Fibroblast of mammary gland (primary cell): ENCODE measurements at places on chromosomes 2 and 18.

DNA sequence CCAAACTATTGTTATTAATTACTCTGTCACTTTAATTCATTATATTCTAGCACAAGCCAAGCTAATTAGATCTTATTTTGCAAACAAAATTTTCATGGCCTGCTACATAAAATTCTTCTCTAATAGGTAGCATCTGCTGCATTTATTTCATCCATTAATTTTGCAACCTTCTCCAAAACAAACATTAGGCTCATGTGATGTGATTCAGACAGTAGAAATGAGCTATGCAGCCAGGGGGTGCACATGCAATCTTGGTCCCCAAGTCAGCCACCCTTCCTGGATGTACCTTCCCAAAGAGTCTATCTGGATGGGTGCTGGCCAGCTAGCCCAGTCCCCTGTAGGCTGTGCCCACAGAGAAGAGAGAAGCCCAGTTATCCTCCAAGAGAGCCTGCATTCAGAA is 242.1 kb upstream of the OSR1 start:
- peak; percentile 60 for DNase-seq

- no peak for DNase-seq
Measured at GRCh38 chr18:58586269-58586668, 42.6 kb downstream of the ALPK2 start.

DNA sequence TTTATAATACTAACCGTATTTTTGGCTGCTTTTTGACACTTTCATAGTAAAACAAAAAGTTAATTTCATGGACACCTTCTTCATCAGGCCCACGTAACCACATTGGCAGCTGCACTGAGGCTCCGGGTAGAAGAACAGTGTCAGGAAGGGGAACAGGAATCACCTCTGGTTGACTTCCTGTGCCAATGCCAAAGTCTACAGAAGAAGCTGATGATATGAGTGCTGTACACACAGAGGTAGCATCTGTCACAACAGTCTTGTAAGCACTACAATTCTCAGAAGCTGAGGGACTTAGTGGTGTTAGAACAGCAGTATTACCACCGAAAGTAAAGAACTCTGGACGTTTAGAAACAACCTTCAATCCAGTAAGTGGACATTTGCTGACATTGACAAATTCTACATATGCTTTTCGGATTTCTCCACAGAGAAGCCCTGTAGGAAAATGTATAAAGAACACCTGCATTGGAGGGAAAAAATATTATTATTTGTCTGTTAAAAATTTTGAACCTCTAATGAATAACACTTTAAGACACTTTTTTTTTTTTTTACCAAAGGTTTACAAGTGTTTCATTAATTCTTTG is 85.3 kb downstream of the TRAPPC8 start:
- DNase-seq = no peak

DNA sequence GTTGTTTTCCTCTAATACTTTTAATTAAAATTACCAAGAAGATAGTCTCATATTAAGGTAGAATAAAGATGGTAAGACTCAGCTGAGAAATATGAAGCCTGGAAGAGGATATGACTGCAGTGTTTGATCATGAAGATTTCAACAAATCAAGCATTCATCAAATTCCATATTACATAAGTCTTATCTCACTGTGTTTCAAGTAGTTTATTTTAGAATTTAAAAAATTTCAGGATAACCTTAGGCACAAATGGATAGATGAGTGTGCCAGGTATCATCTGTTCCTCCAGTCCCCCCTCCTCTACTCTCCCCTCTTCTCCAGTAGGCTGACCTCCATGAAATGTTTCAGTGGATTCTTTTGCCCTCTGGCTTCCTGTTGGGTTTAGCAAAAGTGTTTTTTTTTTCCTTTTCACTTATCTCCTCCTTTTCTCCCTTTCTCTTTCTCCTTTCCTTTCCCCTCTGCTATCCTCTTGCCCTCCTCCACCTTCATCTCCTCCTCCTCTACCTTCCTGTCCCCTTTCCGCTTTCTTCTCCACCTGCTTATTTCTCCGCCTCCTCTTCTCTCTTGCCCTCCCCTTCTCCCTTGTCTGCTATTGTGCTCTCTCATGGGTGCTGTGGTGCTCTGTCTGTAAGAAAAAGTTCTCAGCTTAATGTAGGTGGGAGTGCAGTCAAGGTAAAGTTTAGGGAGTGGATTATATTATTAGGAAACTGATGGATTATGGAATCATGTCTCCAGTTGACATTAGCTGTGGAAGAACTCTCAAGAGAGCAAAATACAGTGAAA is 72.8 kb downstream of the ABI2 start:
- no peak for DNase-seq

GRCh38 chr18:11322006-11322405 is 172.6 kb upstream of the PIEZO2 start:
- peak; percentile 41 for DNase-seq

GRCh38 chr2:48277153-48277552 is 252.8 kb upstream of the STON1 start:
- DNase-seq = no peak

- no peak for DNase-seq
Measured at GRCh38 chr18:62300359-62300963, 24.6 kb upstream of the TNFRSF11A start.

DNA sequence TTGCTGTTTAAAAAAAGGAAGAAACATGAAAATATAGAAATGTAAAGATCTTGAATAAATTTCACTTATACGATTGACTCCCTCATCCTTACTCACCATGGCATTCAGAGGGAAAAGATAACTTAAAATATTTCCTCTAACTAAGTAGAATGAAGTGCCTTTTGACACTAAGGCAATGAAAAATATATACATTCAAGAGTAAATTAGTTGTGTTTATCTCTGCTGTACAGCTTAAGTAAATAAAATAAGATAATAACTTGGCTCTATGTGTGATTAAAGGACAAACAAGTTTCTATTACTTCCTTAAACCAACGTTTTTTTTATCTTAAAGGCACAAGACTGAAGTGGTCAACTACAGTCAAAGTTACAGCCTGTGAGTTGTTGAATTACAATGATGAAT is 142.3 kb upstream of the LRRTM4 start:
- no peak for DNase-seq

- DNase-seq = no peak
Measured at GRCh38 chr2:71689968-71690834, 236.8 kb downstream of the DYSF start.

- no peak for DNase-seq
Measured at GRCh38 chr2:75729861-75730260, 19.1 kb upstream of the GCFC2 start.

DNA sequence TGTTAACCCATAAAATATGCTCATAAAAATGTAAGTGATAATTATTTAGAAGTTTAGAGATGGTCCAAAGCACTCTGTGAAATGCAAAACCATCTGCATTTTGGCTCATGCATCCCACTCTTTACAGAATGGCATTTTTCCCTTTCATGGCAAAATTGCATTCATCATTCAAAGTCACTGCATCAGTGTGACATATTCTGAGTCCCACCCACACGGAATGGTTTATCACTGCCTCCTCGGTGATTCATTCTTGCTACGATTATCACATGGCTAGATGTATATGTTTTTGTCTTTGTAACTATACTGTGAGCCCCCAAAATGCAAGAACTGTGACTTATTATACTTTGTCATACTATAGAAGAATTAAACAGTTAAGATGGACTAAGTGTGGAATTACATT is 293.0 kb downstream of the LRATD1 start:
- no peak for DNase-seq

DNA sequence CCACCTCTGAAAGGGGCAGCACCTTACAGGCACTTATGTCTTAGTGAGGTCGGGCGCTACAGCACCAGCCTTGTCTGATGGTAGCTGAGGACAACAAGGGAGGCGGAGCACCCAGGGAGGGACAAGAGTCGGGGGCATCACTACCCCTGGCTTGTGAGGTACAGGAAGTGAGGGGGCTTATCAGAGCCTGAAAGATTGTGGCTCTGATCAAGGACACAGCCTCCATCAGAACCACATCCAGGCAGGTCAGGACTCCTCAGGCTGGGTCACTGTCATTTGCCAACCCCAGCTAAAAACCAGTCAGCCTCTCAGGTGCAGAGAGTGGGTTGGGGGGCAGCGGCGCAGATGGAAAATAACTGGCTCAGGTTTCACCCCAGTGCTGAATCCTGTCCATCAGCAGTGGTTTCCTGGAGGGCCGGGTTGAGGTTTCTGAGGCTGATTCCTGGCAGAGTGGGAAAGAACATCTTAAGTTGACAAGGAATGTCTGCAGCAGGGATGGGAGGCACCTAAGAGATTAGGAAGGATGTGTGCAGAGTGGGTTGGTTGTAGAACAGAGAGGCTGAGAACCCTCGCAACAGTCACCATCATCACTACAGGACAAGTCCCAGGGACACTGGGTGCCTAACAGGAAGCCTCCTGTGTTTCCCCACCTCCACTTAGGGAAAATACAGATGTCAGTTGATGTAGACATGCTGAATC is 45.3 kb downstream of the FBLN7 start:
- no peak for DNase-seq

DNA sequence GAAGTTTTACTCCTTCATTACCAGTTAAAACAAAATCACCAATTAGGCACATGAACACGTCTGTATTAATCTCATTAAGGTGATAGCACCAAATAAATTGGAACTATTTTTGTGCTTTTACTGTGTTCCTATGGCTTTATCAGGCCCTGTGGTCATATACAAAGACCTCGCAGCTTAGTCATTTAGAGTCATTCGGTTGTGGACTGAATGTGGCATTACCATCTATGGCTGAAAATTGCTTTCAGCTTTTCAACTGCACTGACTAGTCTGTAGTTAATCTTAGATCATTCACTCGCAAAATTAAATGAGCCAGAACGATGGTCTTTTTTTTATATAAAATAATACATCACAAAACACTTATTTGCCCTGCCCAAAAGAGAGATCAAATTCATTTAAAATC is 601.7 kb downstream of the NR4A2 start:
- DNase-seq = no peak

DNA sequence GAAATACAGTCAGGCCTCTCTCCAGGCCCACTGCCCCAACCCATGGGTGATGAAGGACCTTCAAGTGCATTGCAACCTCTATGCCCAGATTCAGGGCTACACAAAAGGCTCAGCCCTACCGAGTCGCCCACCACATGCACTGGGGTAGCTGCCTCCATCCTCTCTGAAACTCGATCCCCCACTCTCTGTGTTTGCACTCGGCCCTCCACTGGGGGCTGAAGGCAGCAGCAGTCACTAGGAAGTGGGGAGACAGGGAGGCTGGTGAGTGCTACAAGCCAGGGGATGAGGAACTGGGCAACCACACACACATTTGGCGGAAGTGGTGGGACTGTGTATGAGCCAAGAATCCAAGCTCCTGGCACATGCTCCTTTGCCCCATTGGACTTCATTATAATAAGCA is 94.6 kb downstream of the CERS6 start:
- DNase-seq = no peak

DNA sequence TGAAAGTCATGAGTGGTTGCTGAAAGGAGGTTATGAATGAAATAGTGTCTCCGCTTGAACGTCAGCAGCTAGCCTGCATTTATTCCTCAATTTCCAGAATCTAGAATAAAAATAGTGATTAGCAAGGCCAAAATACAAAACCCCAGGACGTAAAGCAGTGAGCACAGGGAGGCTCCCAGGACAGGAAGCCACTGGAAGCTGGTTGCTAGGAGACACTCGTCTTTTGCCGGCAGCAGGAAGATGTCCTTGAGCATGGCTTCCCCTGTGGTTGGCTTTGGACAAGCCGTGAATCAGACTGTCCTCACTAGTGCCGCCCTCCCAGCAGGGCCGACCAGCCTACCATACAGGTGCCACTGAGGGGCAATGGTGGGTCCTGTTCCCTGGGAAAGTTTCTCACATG is 374.4 kb downstream of the MTX2 start:
- peak; percentile 53 for DNase-seq

GRCh38 chr2:120647487-120647886 is 88.2 kb upstream of the GLI2 start:
- DNase-seq = peak; percentile 72

DNA sequence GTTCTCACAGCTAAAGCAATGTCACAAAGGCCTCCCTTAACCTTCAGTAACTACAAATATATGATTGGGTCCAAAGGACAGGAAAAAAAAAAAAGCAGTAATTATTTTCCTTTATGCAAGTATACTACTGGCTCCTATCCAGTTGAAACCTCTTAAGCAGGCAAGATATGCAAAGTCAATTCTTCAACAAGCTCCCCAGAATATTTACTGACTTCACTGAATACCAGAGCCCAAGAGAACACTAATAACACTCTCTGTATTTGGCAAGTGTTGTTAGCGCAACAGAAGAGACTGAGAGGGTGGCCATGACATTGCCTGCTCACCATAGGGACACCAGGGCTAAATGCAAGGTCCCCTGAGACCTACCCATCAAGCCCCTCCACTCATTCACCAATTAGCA is 74.5 kb downstream of the AP1S3 start:
- DNase-seq = no peak

DNA sequence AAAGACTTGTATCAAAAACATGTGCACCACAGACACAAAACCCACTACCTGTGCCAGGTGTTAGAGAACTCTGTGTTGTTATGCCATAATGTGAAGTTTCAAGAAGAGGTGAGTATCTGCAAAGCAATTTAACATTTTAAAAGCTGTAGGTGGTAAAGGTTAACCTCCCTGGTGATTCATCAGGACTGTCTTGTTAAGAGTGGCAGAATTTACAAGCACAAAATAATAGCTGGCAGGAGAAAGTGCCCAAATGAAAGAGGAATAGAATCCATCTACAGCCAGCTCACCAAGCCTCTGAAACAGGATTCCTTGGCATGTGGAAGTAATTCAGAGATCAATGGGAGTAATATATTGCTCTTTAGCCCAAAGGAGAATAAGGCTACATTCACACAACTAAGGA is 230.7 kb downstream of the AFF3 start:
- DNase-seq = no peak

GRCh38 chr2:239820836-239821693 is 204.1 kb downstream of the NDUFA10 start:
- DNase-seq = no peak

- DNase-seq = peak; percentile 61
Measured at GRCh38 chr2:146661473-146662096, 1183.2 kb upstream of the ACVR2A start.

GRCh38 chr2:96554293-96555145 is 18.0 kb downstream of the ARID5A start:
- DNase-seq = peak; percentile 53
